ENCODE measurements at places on chromosomes 2 and 18. TPM values are rescaled to one million over a fixed set of nuclear protein-coding genes. Genes with fewer than 3 reads are reported as not detected.

- H3K4me3 ChIP-seq = no peak overlapping the region
- H3K4me1 ChIP-seq = peaks cover 3% of the 10 kb centered on the region
- no peaks in the 10 kb centered on the region for H3K36me3 ChIP-seq
- no peak for DNase-seq
- H3K27ac ChIP-seq = peak overlapping the region; percentile 67
Observed at GRCh38 chr2:105574796-105575344, 169.8 kb upstream of the NCK2 start.

DNA sequence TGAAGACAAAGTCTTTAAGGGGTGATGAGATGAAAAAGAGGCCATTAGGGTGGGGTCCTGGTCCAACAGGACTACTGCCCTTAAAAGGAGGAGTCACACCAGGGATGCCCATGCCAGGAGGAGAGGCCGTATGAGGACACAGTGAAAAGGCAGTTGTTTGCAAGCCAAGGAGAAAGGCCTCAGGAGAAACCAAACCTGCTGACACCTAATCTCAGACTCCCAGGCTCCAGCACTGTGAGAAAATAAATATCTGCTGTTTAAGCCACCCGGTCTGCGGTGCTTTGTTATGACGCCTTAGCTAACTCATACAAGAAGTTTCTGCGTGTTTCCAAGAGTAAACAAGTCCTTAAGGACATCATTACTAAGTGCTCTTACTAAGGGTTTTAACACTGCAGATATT, 93.6 kb downstream of the DNER start:
- no peak overlapping the region for H3K4me3 ChIP-seq
- DNase-seq = no peak
- no peaks in the 10 kb centered on the region for H3K27me3 ChIP-seq
- H3K4me1 ChIP-seq = no peaks in the 10 kb centered on the region
- H3K27ac ChIP-seq = no peak overlapping the region

DNA sequence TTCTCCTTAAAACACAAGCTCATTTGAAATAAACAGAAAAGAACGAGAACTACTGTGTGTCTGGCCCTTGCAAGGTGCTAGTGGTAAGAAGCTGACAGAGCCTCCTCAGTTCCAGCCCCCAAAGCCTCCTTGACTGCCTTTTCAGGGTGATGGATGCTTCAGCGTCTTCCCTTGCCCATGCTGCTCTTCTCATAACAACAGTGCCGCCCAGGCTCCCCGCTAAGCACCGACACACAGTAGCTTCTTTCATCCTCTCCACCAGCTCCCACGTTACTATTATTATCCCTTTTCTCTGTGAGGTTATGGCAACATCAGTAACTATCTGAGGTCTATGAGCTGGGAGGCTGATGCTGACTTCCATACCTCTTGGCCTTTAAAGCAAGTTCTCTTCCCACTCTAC, 418.6 kb downstream of the TSN start:
- DNase-seq = no peak
- no peaks in the 10 kb centered on the region for H3K27me3 ChIP-seq
- no peaks in the 10 kb centered on the region for H3K4me1 ChIP-seq
- H3K36me3 ChIP-seq = no peaks in the 10 kb centered on the region

GRCh38 chr2:61426267-61426897, 44.5 kb downstream of the USP34 start:
- H3K36me3 ChIP-seq = no peaks in the 10 kb centered on the region
- H3K4me1 ChIP-seq = no peaks in the 10 kb centered on the region
- H3K27ac ChIP-seq = no peak overlapping the region
- no peak for DNase-seq
- no peaks in the 10 kb centered on the region for H3K27me3 ChIP-seq

- H3K27me3 ChIP-seq = no peaks in the 10 kb centered on the region
- no peaks in the 10 kb centered on the region for H3K36me3 ChIP-seq
- H3K4me3 ChIP-seq = no peak overlapping the region
- H3K4me1 ChIP-seq = no peaks in the 10 kb centered on the region
- H3K27ac ChIP-seq = no peak overlapping the region
- no peak for DNase-seq
Observed at GRCh38 chr18:50720325-50720674, 99.5 kb downstream of the MRO start.

- no peaks in the 10 kb centered on the region for H3K27me3 ChIP-seq
- H3K4me3 ChIP-seq = peak overlapping the region; percentile 36
- DNase-seq = no peak
- H3K36me3 ChIP-seq = no peaks in the 10 kb centered on the region
- H3K27ac ChIP-seq = peak overlapping the region; percentile 83
Observed at GRCh38 chr2:11393711-11394236, 49.3 kb upstream of the ROCK2 start.

DTNA gene
- total RNA-seq = 17.9 TPM

TLX2 gene
- not detected for total RNA-seq

UGT1A9 gene
- total RNA-seq = not detected

LRPPRC gene
- 61.6 TPM for total RNA-seq

GPR39 gene
- 8.2 TPM for total RNA-seq

Data from breast epithelium (tissue), 4 donors.